ENCODE measurements at places on chromosomes 2 and 18. TPM values are rescaled to one million over a fixed set of nuclear protein-coding genes. Genes with fewer than 3 reads are reported as not detected.

The GALNT5 gene
- total RNA-seq = under 0.01 TPM

The MAP3K19 gene
- total RNA-seq = not detected

The FAM228A gene
- not detected for total RNA-seq

The PXDN gene
- total RNA-seq = 217 TPM

The PLEK gene
- total RNA-seq = under 0.01 TPM

The TRABD2A gene
- total RNA-seq = 1.1 TPM

The DSG2 gene
- total RNA-seq = under 0.01 TPM

The EML6 gene
- total RNA-seq = 1.4 TPM

The IL36RN gene
- not detected for total RNA-seq

The FZD7 gene
- 0.46 TPM for total RNA-seq

The FBXO48 gene
- total RNA-seq = 0.61 TPM

The KLHL41 gene
- 0.15 TPM for total RNA-seq

The C1QL2 gene
- total RNA-seq = 0.15 TPM

The FOSL2 gene
- 15.3 TPM for total RNA-seq

The SP140L gene
- total RNA-seq = 6.2 TPM

The SLC16A14 gene
- 0.46 TPM for total RNA-seq

The GTF2A1L gene
- 1.3 TPM for total RNA-seq

The ASXL3 gene
- 0.32 TPM for total RNA-seq

The ST8SIA3 gene
- not detected for total RNA-seq

The RGPD3 gene
- total RNA-seq = 0.32 TPM

The MAB21L4 gene
- total RNA-seq = not detected

The GPR55 gene
- total RNA-seq = not detected

The FOXD4L1 gene
- not detected for total RNA-seq

The HOXD12 gene
- not detected for total RNA-seq

The MAL gene
- not detected for total RNA-seq

The MAP3K20 gene
- total RNA-seq = 24.7 TPM

The C1GALT1C1L gene
- 0.97 TPM for total RNA-seq

The CDKL4 gene
- total RNA-seq = 0.32 TPM

The SLC5A7 gene
- not detected for total RNA-seq

The SERPINB10 gene
- total RNA-seq = 0.32 TPM

The SLC8A1 gene
- total RNA-seq = 5.2 TPM

The PPP1R1C gene
- not detected for total RNA-seq

The DUSP11 gene
- 28.3 TPM for total RNA-seq

The GDF7 gene
- total RNA-seq = 5.5 TPM

The PDIA6 gene
- total RNA-seq = 703 TPM

The SERPINB12 gene
- not detected for total RNA-seq

The MROH2A gene
- not detected for total RNA-seq

The TLK1 gene
- 12.6 TPM for total RNA-seq

The DNAJC5G gene
- not detected for total RNA-seq

The LYG2 gene
- total RNA-seq = not detected

The ALLC gene
- total RNA-seq = not detected

The HRH4 gene
- total RNA-seq = not detected

The GPR45 gene
- total RNA-seq = not detected
